ENCODE measurements at places on chromosomes 6 and 20.
A peak's percentile ranks its signal among the peaks of the same experiment; 100 is the strongest.

DNA sequence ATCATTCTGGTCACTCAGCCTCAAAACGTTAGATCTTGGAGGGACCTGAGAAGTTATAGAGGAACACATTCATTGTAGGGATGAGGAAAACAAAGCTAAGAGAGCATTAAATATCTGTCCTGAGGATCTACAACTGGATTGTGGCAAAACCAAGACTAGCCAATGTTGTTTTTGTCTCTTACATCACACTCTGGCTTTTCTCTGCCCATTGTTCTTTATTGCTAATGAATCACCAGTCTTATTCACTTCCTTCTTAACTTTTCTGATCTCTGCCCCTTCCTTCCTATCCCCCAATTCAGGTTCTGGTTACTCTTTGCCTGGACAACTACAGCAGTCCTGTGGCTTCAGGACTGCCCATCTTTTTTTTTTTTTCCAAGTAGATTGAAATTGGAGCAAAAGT, 57.0 kb upstream of the PREP start:
- DNase-seq, result no peak

- DNase-seq, result no peak
Observed at GRCh38 chr6:129638055-129638684, 71.8 kb downstream of the ARHGAP18 start.

- DNase-seq, result no peak
Observed at GRCh38 chr6:15106958-15107643, 138.8 kb upstream of the JARID2 start.

DNA sequence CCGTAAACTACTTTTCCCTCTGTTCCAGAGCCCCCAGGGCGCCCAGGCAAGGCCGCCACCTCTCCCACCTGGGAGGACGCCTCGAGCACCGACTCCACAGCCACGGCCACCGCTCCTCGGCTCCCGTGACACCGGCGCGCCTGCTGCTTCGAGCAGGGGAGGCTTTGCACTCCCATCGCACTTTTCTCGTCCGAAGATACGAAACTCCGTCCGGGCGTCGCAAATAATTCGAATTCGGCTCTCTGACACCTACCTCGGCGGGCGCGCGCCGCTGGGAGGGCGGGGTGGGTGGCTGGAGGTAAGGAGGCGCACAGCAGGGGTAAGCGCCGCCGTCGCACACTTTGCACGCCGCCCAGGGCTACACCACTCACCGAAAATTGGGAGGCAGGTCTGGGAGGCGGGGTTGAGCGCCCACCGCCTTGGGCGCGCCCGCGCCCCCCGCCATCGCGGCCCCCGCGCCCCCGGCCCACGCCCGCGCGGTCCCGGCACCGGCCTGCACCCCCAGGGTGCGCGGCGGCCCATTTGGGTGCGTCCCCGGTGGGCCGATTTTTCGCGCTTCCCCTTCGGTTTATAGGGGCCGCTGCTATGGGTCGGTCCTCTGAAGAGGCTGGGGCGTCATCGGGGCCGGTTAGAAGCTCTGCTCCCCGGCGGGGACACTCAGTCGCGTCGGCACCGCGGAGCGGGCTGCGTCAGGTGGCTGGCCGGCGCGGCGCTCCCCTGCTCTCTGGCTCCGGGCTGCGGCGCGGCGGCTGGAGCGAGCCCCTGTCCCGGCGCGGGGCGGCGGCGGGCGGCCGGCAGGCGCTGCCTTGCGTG, 36.2 kb downstream of the GNAS start:
- peak; percentile 78 for DNase-seq

GRCh38 chr6:144219056-144219685, 66.0 kb upstream of the UTRN start:
- peak; percentile 70 for DNase-seq

GRCh38 chr20:17344790-17345189, 118.0 kb downstream of the PCSK2 start:
- no peak for DNase-seq

- peak; percentile 55 for DNase-seq
Observed at GRCh38 chr6:100657678-100658330, 193.1 kb upstream of the SIM1 start.

DNA sequence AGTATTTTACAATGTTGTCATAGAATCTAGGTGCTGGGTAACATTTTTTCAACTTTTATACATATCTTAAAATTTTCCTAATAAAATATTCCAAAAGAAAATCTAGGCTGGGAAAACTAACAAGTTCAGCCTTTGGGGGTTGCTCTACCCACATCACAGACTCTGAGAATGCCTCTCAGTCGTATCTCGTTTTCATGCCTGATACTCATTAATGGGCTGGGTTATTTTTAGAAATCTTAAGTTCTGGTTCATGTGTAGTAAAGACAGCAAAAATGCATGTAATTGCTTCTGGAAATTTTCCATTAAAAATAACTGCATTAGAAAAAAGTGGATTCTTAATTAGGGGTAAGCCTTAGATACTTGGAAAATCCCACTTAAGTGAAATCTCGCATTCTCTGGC, 149.3 kb downstream of the SLC24A3 start:
- DNase-seq, result no peak

- no peak for DNase-seq
Observed at GRCh38 chr20:2883726-2884637, 10.7 kb downstream of the PTPRA start.

- no peak for DNase-seq
Observed at GRCh38 chr6:160024152-160024551, 55.3 kb downstream of the IGF2R start.

DNA sequence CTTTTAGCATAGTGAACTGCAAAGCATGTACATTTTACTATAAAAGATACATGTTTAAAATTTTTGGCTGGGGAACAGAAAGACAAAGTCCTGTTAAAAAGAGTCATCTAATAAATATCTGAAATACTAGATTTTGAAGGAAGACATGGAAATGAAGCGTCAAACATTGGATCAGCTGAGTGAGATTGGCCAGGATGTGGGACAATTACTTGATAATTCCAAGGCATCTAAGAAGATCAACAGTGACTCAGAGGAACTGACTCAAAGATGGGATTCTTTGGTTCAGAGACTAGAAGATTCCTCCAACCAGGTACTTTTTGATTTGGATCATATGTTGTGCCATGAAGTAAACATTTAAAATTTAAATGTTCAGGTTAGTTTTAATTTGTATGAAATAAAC, 162.3 kb downstream of the UTRN start:
- DNase-seq, result no peak

DNA sequence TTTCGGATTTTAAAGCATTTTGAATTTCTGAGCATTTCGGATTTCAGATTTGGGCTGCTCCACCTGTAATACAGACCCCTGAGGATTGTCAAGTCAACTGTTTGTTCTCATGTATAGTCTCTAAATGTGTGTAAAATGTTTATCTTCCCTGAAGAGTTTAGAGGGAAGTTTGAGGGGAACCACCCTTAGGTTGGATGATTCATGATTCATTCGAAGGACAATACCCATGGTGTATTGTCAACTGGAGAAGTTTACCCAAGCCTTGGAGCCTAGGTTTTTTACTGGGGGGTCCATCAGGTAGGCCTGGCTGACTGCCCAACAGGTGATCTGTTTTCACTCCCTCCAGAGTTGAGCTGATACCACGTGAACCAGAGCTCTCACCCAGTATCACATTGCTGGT, 18.9 kb downstream of the GSTA4 start:
- DNase-seq, result no peak

DNA sequence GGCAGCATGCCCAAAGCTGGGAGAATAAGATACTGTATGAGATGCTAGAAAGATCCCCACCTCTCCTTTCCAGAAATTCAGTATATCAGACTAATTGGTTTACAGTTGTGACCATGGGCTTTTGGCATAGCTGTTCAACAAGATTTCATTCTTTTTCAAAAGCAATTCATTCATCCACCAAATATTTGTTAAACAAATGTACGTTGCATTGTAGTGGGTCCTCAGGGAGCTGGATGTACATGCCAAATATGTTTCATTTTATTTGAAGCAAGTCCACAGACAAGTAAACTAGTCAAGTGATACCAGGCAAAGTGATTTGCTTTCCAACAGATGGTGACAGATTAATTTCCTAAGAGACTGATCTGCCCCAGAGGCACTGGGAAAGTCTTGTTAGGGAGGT, 85.8 kb upstream of the ESR1 start:
- no peak for DNase-seq

GRCh38 chr6:135114355-135115145, 59.9 kb upstream of the HBS1L start:
- peak; percentile 84 for DNase-seq

GRCh38 chr20:7113577-7114466, 346.3 kb downstream of the BMP2 start:
- DNase-seq, result peak; percentile 39

GRCh38 chr6:153216789-153217188, 85.7 kb upstream of the RGS17 start:
- DNase-seq, result no peak

- no peak for DNase-seq
Observed at GRCh38 chr6:157447735-157448134, 66.7 kb downstream of the ZDHHC14 start.

DNA sequence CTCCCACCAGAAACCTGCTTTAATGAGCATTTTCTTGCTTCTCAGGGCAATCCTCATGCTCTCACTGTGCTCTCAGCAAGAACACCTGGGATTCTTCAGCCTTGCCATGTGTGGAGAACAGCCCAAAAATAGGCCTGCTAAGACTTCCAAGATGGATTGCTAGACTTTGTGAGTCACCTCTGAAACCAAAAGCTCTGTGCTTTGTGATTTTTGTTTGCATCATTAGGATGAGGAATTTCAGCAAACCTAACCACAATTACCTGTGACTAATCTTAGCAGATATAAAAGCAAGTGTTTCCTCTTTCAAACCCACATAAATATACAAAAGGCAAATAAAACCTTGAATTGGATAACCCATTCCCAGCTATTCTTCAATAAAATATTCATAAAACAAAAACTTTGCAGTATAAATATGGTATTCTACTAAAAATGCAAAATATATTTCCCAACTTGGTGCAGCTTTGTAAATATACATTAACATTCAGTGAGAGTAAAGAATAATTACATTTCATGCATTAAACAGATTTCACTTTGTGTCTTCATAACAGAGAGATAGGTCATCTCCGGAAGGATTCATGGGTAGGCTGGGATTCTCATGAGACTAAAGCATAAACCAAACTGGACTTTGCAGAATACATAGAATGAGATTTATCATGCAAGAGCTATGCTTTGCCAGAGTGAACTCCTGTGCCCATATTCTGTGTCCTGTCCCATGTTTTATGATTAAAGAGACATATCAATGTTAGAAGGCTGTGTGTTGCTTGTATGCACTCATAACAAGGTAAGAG, 33.5 kb downstream of the TPBG start:
- DNase-seq, result no peak

DNA sequence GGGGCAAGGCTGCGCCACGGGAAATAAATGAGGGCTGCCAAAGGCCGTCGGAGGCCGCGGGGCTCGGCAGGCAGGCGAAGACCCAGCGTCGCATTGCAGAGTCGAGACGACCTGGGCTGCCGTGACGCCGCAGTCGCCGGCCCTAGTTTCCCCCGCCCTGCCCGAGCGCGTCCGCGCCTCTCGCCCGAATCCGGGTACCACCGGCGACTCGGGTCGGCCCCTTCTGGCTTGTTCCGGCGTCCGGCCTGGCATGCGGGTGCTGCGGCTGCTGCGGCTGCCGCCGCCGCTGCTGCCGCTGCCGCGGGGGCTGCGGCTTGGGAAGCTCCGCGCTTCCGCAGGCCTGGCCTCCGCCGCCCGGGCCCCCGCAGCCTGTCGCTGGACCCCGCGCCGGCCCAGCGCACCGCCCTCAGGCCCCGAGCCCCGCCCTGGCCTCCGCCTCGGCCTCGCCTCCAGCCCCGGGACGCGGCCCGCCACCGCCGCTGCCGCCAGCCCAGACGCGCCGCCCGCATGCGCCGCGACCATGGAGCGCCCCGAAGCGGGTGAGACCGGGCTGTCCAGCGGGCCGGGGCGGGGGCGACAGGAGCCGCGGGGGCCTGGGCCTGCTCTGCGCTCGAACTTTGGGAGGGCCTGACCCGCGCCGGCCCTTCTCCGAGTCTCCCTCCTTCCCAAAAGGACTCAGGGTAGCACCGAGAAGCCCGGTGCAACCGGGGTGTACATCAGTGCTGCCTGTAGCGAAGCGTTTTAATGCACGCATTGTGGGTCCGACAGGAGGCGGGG, at the start of gene AKAP7:
Gene AKAP7, plus strand, starts transcription at position 224 of the 777 bp plus-strand sequence. Its CDS starts 297 bp downstream, at position 521.
- DNase-seq, result peak; percentile 68

GRCh38 chr6:149448821-149449453, 35.9 kb downstream of the ZC3H12D start:
- DNase-seq, result no peak

DNA sequence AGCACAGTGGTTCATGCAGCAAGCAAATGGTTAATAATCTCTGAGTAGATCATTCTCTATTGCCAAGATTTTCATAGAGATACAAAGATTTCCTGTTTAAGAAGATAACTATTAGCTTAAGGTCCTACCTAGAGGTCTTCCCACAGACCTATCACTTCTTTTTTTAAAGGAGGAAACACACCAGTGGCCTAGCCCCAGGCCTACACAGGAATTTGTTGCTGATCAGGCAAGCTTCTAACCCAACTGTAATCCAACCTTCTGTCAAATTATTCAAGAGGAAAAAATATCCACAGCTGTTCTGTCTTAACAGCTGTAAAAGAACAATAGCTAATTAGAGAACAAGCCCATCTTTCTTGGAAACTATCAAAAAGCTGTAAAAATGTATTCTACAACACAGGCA, 332.8 kb downstream of the BTBD9 start:
- DNase-seq, result no peak

DNA sequence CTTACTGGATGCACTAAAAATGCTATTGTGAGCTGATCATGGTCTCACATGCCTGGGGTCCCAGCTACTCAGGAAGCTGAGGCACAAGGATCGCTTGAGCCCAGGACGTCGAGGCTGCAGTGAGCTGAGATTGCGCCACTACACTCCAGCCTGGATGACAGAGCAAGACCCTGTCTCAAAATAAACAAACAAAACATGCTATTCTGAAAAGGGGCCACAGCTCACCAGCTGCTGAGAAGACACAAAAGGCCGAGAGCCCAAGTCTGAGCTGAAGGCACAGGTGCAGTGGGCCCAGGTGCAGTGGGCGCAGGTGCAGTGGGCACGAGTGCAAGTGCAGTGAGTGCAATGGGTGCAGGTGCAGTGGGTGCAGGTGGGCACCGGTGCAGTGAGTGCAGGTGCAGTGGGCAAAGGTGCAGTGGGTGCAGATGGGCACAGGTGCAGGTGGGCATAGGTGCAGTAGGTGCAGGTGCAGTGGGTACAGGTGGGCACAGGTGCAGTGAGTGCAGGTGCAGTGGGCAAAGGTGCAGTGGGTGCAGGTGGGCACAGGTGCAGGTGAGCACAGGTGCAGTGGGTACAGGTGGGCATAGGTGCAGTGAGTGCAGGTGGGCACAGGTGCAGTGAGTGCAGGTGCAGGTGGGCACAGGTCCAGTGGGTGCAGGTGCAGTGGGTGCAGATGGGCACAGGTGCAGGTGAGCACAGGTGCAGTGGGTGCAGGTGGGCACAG, 16.0 kb downstream of the ZBTB46 start:
- peak; percentile 28 for DNase-seq

GRCh38 chr6:10962673-10963072, 75.8 kb downstream of the SYCP2L start:
- DNase-seq, result no peak
